Effector CD8-positive, alpha-beta T cell (primary cell): ENCODE measurements at places on chromosomes 3 and 15.

DNA sequence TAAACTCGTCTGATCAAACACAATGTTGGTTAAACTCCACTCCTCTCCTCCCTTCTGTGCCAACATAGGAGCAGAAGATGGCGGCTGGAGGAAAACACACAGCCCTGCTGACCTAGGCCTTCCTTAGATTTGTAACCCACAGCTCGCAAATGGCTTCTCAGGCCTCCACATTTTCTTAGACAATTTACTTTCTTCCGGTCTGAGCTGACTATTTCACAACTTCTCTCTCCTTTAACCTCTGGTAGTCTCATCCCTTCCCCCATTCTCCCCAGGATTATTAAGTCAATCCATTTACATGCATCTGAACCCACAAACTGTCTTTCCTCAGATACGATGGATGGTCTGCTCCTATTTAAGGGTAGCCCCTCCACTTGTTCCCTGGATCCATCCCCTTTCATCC lies 25.7 kb upstream of the ULK4 start:
- DNase-seq: no peak

- no peak for DNase-seq
Observed at GRCh38 chr3:77052051-77052501, 12.2 kb downstream of the ROBO2 start.

- no peak for DNase-seq
Observed at GRCh38 chr3:120428924-120429323, 21.9 kb downstream of the FSTL1 start.

DNA sequence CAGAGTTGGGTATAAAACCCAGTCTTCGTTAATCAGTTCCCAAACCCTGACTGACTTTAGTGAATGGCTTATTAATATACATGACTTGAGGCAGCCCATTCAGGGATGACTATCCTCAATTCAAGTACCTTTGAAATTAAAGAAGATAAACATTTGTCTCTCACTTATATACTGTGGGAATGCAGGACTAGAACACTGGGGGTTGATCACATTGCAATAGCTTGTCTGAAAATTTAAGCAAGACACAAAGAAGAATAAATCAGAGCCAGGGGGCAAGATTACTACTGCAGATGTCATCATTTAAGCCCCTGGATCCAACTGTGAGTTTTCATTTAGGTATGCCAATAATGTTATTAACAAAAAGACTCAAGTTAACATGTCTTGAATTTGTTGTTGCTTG lies 647.7 kb downstream of the ZPLD1 start:
- DNase-seq: no peak

- DNase-seq: no peak
Observed at GRCh38 chr15:53247041-53247708, 457.0 kb upstream of the ONECUT1 start.

GRCh38 chr15:66574596-66574950 lies 8.8 kb upstream of the LCTL start:
- no peak for DNase-seq

- DNase-seq: no peak
Observed at GRCh38 chr15:64037966-64038365, 8.3 kb downstream of the DAPK2 start.

- no peak for DNase-seq
Observed at GRCh38 chr3:40229386-40229785, 80.1 kb upstream of the EIF1B start.

GRCh38 chr3:88113311-88114162 lies 36.2 kb upstream of the C3orf38 start:
- DNase-seq: peak; percentile 21

GRCh38 chr3:44418549-44418948 lies 58.9 kb downstream of the ZNF445 start:
- no peak for DNase-seq

DNA sequence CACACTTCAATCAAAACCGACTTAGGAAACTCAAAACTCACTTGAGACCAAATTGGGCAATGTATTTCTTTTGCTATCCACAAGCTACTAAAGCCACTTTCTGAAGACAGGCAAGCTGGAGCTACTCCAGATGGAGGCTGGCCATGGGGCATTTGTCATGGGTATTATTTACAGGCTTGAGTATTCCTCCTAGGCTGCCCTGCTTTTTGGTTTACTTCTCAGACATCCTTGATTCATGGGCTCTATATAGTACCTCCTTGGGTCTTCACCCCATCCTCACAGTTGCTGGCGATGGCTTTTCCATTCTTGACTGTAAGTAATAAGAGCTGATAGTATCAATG lies 18.6 kb upstream of the SYNM start:
- no peak for DNase-seq

GRCh38 chr3:20935791-20936190 lies 749.8 kb upstream of the SGO1 start:
- no peak for DNase-seq

DNA sequence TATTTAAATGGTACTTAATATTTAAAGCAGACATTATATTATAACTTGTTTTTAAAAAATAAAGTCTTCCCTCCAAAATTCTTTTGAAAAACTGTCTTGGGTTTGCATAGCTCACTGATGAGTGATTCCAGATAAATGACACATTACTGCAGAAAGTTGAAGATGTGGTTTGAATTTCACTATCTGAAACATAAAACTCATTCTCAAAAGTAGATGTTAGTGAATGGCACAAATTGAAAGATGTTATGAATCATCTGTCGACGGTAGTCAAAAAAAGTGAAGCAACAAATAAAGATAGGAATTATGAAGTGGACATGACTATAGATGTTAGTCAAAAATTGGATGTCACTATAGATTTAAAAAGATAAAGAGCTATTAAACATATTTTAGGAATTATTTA lies 280.5 kb downstream of the GAP43 start:
- DNase-seq: no peak

DNA sequence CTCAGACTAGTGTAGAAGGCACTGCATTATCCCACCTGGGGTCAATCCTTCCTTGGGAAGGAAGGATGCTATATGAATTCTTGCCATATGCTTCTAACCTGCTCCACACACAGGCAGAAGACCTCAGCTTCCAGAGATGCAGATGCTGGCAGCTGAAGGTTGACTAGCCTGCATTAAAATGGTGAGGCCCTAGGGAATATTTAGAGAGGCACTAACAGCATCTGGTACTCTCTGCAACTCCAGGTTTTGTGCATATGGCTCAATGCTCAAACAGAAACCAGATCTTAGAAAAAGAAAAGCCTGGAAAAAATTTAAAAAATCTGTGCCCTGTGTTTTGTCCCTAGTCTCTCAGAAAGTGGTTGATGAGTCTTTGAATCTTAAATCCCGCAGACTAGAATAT lies 56.0 kb upstream of the MYRIP start:
- no peak for DNase-seq

DNA sequence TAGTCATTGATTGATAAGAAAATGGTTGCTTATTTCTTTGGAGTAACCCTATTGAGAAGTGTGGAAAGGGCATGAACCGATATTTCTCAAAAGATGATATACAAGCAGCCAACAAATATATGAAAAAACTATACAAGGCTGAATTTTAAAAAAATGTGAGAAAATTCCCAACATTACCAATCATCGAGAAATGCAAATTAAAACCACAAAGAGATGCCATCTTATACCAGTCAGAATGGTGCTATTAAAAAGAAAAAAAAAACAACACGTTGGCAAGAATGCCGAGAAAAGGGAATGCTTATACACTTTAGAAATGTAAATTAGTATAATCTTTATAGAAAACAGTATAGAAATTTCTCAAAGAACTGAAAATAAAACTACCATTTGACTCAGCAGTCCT lies 77.7 kb upstream of the ROBO1 start:
- no peak for DNase-seq
